Natural killer cell treated with Interleukin-12 subunit alpha and Interleukin-12 subunit beta and Interleukin-15 and Interleukin-18, amount 100 ng/mL, for 72 hours (primary cell): ENCODE measurements at places on chromosomes 4 and X. TPM values are rescaled to one million over a fixed set of nuclear protein-coding genes. Genes with fewer than 3 reads are reported as not detected.

- H3K27ac ChIP-seq: no peak overlapping the region
- no peaks in the 10 kb centered on the region for H3K27me3 ChIP-seq
- H3K4me3 ChIP-seq: no peak overlapping the region
- peaks cover 5% of the 10 kb centered on the region for H3K36me3 ChIP-seq
- no peaks in the 10 kb centered on the region for H3K4me1 ChIP-seq
These were observed 653.9 kb upstream of the MAGEB2 start for GRCh38 chrX:29561417-29561816.

DNA sequence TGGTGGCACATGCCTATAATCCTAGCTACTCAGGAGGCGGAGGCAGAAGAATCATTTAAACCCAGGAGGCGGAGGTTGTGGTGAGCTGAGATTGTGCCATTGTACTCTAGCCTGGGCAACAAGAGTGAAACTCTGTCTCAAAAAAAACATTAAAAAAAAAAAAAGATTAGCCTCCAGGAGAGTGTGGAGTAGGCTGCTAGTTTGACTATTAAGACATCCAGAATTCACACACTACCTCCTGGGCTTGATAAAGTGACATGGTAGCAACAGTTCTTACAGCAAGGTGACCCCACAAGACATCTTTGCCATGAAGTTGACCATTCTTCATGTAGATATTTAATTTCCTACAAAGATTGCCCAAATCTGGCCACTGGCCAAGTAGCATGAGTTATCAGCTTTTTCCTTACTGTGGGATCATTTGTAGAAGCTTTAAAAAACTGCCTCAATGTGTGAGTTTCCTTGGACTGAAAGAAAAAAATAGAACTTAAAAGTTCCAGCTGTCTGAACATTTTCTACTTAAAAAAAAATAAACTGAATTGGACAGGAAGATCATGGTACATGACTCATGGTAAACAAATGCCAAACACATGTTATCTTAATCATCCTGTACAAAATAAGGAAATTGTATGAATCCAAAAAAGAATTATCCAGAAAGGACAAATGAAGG lies 35.3 kb upstream of the SPRY1 start:
- no peaks in the 10 kb centered on the region for H3K36me3 ChIP-seq
- no peaks in the 10 kb centered on the region for H3K27me3 ChIP-seq
- no peak overlapping the region for H3K4me3 ChIP-seq

Gene OPN1MW2
- not detected for total RNA-seq

DNA sequence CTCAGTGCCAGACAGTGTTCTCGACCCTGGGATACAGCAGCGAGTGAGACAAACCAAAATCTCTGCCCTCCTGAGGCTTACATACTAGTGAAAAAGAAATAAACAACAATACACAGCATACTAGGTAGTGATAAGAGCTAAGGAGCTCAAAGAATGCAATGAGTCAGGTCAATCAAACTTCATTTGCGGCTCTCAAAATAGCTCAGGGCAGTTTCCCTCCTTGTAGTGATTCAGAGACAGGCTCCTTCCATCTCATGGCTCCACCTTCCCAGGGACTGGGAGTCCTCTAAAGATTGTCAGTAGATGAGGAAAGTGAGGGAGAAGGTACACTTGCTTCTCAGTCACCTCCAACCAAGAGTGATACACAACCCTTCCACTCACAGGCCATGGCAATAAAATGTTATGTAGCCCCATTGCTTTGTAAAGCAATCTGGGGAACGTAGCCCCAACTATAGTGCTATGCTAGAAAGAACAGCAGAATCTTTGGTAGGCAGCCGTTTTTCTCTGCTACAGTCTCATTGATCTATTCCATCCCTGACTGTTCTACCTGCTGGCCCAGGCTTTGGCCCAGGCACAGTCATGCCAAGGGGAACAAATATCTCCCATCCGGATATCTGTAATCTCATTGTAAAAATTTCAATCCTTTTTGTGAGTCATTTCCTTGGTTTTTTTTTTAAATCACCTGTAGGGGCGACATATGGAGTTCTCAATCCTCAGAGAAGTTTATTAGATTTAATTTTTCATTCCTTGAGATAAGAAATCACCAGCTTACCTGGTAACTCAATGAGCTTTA lies 183.1 kb upstream of the S100G start:
- peaks cover 12% of the 10 kb centered on the region for H3K27me3 ChIP-seq
- H3K27ac ChIP-seq: no peak overlapping the region
- DNase-seq: no peak
- H3K4me3 ChIP-seq: no peak overlapping the region
- H3K4me1 ChIP-seq: no peaks in the 10 kb centered on the region

- peaks cover 8% of the 10 kb centered on the region for H3K4me1 ChIP-seq
- no peak for DNase-seq
- H3K27ac ChIP-seq: no peak overlapping the region
- no peaks in the 10 kb centered on the region for H3K27me3 ChIP-seq
- peaks cover 5% of the 10 kb centered on the region for H3K36me3 ChIP-seq
These were observed 29.5 kb downstream of the TAPT1 start for GRCh38 chr4:16196482-16197393.

Gene HSD17B13
- 0.12 TPM for total RNA-seq

Gene CXXC4
- total RNA-seq: not detected

DNA sequence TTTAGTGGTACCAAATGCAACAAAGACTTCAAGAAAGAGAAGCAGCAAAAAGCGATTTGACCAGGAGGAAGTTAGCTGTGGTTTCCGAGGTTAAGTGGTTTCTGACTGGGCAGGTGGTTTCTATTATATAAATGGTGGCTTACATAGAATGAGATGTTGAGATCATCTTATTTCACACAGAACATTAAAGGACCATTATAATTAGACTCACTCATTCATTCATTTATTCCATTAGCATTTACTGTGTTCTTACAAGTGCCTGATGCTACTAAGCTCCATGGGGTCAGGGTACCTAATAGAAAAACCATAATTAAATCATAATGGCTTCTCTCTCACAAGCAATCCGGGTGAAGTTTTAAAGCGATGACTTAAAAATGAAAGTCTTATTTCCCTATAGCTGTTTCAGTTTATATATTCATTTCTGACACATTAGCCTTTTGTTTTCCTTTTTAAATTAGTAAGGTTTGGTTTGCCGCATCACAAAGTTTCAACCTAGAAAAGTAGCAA lies 10.6 kb downstream of the TSPAN6 start:
- no peak for DNase-seq
- H3K4me1 ChIP-seq: peaks cover 9% of the 10 kb centered on the region
- H3K27me3 ChIP-seq: peaks cover 3% of the 10 kb centered on the region

- no peaks in the 10 kb centered on the region for H3K36me3 ChIP-seq
- no peak overlapping the region for H3K4me3 ChIP-seq
- no peaks in the 10 kb centered on the region for H3K4me1 ChIP-seq
- H3K27ac ChIP-seq: no peak overlapping the region
- H3K27me3 ChIP-seq: no peaks in the 10 kb centered on the region
These were observed 475.7 kb upstream of the SLIT2 start for GRCh38 chr4:19776021-19776459.

GRCh38 chr4:125101719-125102118 lies 213.0 kb upstream of the FAT4 start:
- DNase-seq: no peak
- no peaks in the 10 kb centered on the region for H3K36me3 ChIP-seq
- H3K27me3 ChIP-seq: no peaks in the 10 kb centered on the region
- H3K4me3 ChIP-seq: no peak overlapping the region
- H3K27ac ChIP-seq: no peak overlapping the region

DNA sequence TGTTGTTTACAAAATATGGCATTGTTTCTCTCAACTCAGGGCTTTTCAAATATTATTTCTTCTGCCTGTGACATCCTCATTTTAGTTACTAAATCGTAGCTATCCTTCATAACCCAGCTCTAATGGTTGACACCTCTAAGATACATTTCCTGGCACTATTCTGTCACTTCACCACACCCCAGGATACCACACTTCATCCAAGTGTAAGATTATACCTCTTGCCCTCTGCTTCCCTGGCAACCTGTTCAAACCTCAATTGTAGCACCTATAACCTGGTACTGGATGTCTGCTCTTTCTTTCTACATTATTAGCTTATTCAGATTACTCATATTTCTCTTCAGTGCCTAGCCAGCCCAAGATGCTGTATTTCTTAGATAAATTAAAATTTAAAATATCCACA lies 175.7 kb upstream of the SPIN4 start:
- H3K4me3 ChIP-seq: peak overlapping the region; percentile 71
- peaks cover 29% of the 10 kb centered on the region for H3K4me1 ChIP-seq
- peak overlapping the region; percentile 11 for H3K27ac ChIP-seq
- no peaks in the 10 kb centered on the region for H3K27me3 ChIP-seq
- peaks cover 12% of the 10 kb centered on the region for H3K36me3 ChIP-seq

Gene TSPAN7
- total RNA-seq: not detected

DNA sequence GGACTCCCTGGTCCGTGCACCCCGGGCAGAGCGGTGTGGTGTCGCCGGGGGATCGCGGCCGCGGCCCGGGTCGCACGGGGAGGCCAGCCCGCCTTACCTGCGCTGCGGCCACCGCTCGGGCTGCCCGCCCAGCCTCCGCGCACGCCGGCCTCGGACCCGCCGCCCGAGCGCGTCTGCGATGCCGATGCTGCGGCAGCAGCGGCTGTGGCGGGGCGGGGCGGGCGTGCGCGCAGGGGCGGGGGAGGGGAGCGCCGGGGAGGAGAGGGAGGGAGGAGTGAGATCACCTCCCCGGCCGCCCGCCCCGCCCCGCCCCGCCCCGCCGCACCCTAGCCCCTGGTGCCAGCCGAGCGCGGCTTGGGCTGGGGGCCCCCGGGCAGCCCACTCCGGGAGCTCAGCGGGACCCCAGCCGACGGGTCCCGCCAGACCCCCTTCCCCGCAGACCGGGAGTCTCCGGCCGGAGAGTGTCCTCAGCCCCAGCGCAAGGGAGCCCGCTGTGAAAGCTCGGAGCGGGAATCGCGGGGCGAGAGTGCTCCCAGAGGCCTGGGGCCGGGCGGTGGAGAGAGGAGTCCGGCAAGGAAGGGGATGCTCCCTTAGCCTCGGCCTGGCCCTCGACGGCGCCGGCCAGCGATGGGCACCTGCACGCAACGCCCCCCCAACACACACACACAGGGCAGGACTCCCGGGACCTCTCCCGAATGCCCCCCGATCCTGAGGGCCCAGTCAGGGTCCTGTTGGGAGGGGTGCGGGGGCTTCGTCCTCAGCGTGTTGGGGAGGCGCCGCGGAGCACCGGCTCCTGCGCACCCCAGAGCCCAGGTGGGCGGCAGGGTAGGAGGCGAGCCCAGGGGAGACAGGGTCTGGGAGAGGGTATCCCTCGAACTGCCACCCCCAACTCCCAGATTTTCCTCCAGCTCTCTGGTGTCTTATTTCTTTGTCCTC lies at the start of gene L1CAM:
Gene L1CAM (minus strand): TSS at position 206 of the 936 bp plus-strand sequence. CDS start 10,337 bp downstream, outside the sequence.
- H3K4me3 ChIP-seq: peak within 1 kb of the TSS; percentile 22
- no peak for DNase-seq
- no peaks in the 10 kb centered on the region for H3K4me1 ChIP-seq
- no peaks in the 10 kb centered on the region for H3K36me3 ChIP-seq
- peaks cover 15% of the 10 kb centered on the region for H3K27me3 ChIP-seq

Gene LANCL3
- total RNA-seq: 1.5 TPM

GRCh38 chr4:67052814-67053675 lies 492.3 kb downstream of the CENPC start:
- no peak overlapping the region for H3K27ac ChIP-seq
- DNase-seq: no peak
- H3K36me3 ChIP-seq: no peaks in the 10 kb centered on the region

- H3K4me3 ChIP-seq: peak overlapping the region; percentile 24
- H3K27me3 ChIP-seq: no peaks in the 10 kb centered on the region
- no peak for DNase-seq
- peak overlapping the region; percentile 33 for H3K27ac ChIP-seq
- H3K4me1 ChIP-seq: peaks cover 57% of the 10 kb centered on the region
These were observed 11.7 kb downstream of the KIAA0232 start for GRCh38 chr4:6794189-6794588.

- DNase-seq: no peak
- no peak overlapping the region for H3K27ac ChIP-seq
- H3K27me3 ChIP-seq: peaks cover 3% of the 10 kb centered on the region
These were observed 79.6 kb upstream of the LRPAP1 start for GRCh38 chr4:3611778-3612177.

- DNase-seq: no peak
- peaks cover 6% of the 10 kb centered on the region for H3K4me1 ChIP-seq
- H3K36me3 ChIP-seq: no peaks in the 10 kb centered on the region
These were observed 10.3 kb downstream of the STAP1 start for GRCh38 chr4:67568820-67569219.

GRCh38 chr4:42710761-42711160 lies 53.9 kb upstream of the ATP8A1 start:
- peaks cover 11% of the 10 kb centered on the region for H3K27me3 ChIP-seq
- no peaks in the 10 kb centered on the region for H3K4me1 ChIP-seq
- DNase-seq: no peak
- H3K36me3 ChIP-seq: no peaks in the 10 kb centered on the region
- no peak overlapping the region for H3K4me3 ChIP-seq

- peaks cover 21% of the 10 kb centered on the region for H3K36me3 ChIP-seq
- H3K4me3 ChIP-seq: no peak overlapping the region
- no peak for DNase-seq
- peaks cover 21% of the 10 kb centered on the region for H3K4me1 ChIP-seq
These were observed 67.2 kb downstream of the FNIP2 start for GRCh38 chr4:158836002-158836369.

Gene WDR17
- total RNA-seq: not detected

GRCh38 chr4:20512033-20512792 lies 188.0 kb upstream of the PACRGL start:
- no peaks in the 10 kb centered on the region for H3K27me3 ChIP-seq
- H3K4me1 ChIP-seq: no peaks in the 10 kb centered on the region
- H3K4me3 ChIP-seq: no peak overlapping the region

Gene NAA11
- not detected for total RNA-seq

DNA sequence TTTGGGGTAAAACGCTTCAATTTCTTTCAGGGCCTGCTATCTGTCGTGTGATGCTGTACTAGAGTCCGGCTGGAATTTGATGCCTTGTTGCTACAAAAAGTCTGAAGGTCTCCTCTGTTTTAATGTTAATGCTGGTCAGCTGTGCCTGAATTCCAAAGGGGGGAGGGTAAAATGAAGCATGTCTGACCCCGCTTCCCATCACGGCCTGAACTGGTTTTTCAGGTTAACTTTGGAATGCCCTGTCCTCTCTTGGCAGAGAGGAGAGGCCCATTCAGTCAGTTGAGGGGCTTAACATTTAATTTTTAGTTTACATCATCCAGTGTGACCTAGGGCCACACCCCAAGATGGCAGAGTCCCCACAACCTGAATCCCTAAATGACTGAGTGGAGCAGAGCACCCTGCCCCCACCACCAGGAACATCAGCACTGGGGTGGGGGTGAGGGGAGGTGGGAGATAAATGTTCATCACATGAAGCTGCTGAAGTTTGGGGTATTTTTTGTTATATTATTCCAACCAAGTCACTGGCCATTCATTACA lies 47.9 kb upstream of the GPR78 start:
- no peak overlapping the region for H3K27ac ChIP-seq
- no peak overlapping the region for H3K4me3 ChIP-seq
- no peak for DNase-seq

Gene TMEM35A
- total RNA-seq: not detected

- H3K4me3 ChIP-seq: no peak overlapping the region
- peaks cover 5% of the 10 kb centered on the region for H3K36me3 ChIP-seq
- H3K4me1 ChIP-seq: no peaks in the 10 kb centered on the region
- H3K27ac ChIP-seq: no peak overlapping the region
- H3K27me3 ChIP-seq: no peaks in the 10 kb centered on the region
These were observed 265.0 kb upstream of the NWD2 start for GRCh38 chr4:36979533-36979932.

Gene RASGEF1B
- 3.9 TPM for total RNA-seq

- no peak overlapping the region for H3K27ac ChIP-seq
- no peaks in the 10 kb centered on the region for H3K27me3 ChIP-seq
- DNase-seq: no peak
- no peaks in the 10 kb centered on the region for H3K4me1 ChIP-seq
- H3K36me3 ChIP-seq: no peaks in the 10 kb centered on the region
These were observed 13.3 kb downstream of the CLDN2 start for GRCh38 chrX:106933538-106933961.

Gene COQ2
- total RNA-seq: 16.2 TPM

- no peak overlapping the region for H3K4me3 ChIP-seq
- no peak overlapping the region for H3K27ac ChIP-seq
- no peak for DNase-seq
- peaks cover 6% of the 10 kb centered on the region for H3K4me1 ChIP-seq
- H3K36me3 ChIP-seq: no peaks in the 10 kb centered on the region
These were observed 121.5 kb downstream of the RAPGEF2 start for GRCh38 chr4:159224408-159224807.

Gene FRMD7
- not detected for total RNA-seq
